RWPE2 (cell line): ENCODE measurements at places on chromosomes 4 and X.

DNA sequence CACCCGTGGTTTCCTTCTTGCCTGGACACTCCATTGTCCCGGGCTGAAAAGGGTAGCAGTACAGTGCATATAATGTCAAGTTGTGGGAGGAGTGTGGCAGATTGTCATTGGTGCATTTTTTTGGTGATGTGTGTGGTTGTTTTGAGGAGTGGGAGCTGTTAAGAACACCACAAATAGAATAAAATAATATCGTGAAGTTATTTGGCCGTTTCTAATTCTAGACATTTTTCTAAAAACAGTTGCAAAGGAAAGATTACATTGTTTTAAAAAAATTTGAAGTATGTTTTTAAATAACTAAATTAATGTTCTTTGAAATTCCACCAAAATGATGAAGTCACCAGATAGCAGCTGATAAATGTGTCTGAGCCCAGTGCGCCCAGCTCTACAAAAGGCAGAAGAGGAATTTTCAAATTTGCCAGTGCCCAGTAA, 1.3 kb downstream of the PKD2 start:
- 0 out of 2 replicates have a peak, but pooled peaks cover 4% of the 10 kb centered on the region for H3K36me3 ChIP-seq
- peak overlapping the region; percentile 44 for H3K27ac ChIP-seq
- H3K4me1 ChIP-seq = peaks cover 22% of the 10 kb centered on the region
- H3K27me3 ChIP-seq = no peaks in the 10 kb centered on the region
- H3K4me3 ChIP-seq = peak overlapping the region; percentile 91
- no peak for DNase-seq

DNA sequence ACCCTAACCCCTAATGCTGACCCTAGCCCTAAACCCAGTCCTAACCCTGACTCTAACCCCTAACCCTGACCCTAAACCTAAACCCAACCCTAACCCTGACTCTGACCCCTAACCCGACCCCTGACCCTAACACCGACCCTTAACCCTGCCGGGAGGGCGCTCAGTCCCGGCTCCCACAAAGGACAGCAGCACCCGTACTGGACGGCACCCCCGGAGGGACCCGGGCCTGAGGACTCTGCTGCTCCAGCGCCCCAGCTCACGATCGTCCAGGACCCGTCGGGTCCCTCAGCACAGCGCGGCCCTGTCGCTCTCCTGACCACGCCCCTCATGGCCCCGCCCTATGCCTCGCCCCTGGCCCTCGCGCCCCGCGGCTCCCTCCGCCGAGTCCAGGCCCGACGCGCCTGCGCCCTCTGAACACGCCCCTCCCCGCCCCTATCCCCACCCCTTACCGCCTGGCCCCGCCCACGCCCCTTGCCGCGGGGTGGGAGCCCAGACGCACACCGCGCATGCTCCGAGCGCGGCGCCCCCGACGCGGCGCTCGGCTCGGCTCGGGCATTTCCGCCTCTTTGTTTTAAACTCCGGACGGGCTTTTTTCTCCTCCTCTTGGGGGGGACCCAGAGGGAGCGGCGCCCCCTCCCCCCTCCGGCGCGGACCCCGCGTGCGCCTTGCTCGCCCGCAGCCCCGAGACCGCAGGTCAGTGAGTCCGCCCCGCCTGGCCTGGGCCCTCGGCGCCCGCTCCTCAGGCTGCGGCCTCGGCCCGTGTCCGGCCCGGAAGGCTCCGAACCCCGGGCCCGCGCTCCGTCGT, at the start of gene PCGF3:
Gene PCGF3, plus strand, starts transcription at position 555 of the 805 bp plus-strand sequence. CDS start 27,849 bp downstream, outside the sequence.
- peaks cover 9% of the 10 kb centered on the region; the same call in 1 of the 2 replicates for H3K36me3 ChIP-seq
- H3K27me3 ChIP-seq = no peaks in the 10 kb centered on the region
- peak; percentile 92 for DNase-seq
- peak within 1 kb of the TSS; percentile 57 for H3K27ac ChIP-seq

DNA sequence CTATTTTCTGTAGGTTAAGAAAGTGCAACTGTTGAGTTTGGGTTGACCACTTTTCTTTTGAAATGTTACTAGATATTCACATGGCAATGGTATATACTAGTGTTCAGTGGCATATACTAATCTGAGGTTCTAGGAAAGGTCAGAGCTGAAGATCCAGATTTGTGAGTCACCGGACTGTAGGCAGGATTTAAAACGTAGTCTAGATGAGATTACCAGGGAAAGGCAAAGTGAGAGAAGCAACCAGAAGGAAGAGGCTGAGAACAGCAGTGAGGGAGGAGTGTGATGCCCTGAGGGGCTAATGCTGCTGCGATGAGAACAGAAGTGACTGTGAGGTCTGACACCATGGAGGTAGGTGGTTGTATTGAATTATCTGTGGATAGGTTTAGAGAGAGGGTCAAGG, 9.7 kb upstream of the PLA2G12A start:
- no peaks in the 10 kb centered on the region for H3K27me3 ChIP-seq
- H3K4me3 ChIP-seq = no peak overlapping the region
- no peaks in the 10 kb centered on the region for H3K4me1 ChIP-seq
- H3K36me3 ChIP-seq = no peaks in the 10 kb centered on the region

- peaks cover 30% of the 10 kb centered on the region for H3K4me1 ChIP-seq
- no peaks in the 10 kb centered on the region for H3K27me3 ChIP-seq
- H3K4me3 ChIP-seq = no peak overlapping the region
- H3K27ac ChIP-seq = peak overlapping the region; percentile 0
- H3K36me3 ChIP-seq = no peaks in the 10 kb centered on the region
These were observed 179.4 kb downstream of the FBXW7 start for GRCh38 chr4:152356428-152357034.

GRCh38 chr4:155403886-155404285, 27.1 kb upstream of the MAP9 start:
- DNase-seq = no peak
- no peaks in the 10 kb centered on the region for H3K36me3 ChIP-seq
- no peak overlapping the region for H3K4me3 ChIP-seq
- no peaks in the 10 kb centered on the region for H3K27me3 ChIP-seq
- H3K27ac ChIP-seq = no peak overlapping the region

- no peaks in the 10 kb centered on the region for H3K4me1 ChIP-seq
- no peaks in the 10 kb centered on the region for H3K36me3 ChIP-seq
- no peaks in the 10 kb centered on the region for H3K27me3 ChIP-seq
- H3K27ac ChIP-seq = no peak overlapping the region
These were observed 26.6 kb downstream of the ZRSR2 start for GRCh38 chrX:15816886-15817285.
